ENCODE measurements at places on chromosomes 11 and 22.

DNA sequence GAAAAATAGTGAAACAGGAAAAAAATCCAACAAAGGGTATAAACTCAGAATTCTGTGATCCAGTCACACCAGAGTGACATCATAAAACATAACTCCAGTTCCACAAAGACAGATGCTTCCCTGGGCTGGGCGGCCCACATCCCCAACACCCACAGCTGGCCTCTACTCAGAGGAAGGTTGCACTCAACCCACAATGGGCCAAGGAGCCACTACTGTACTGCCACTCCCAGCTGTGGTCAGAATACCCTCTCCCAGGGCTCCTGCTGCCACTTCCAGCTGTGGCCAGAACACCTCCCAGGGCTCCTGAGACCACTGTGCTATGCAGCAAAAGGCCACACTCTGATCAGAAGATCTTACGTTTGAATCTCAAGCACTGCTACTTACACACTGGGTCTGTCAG, 18.3 kb downstream of the SMCO4 start:
- DNase-seq: no peak

- DNase-seq: no peak
These were observed 15.0 kb upstream of the ALX4 start for GRCh38 chr11:44324749-44325525.

GRCh38 chr11:94568717-94569116, 1.5 kb downstream of the PIWIL4 start:
- no peak for DNase-seq

- DNase-seq: no peak
These were observed 265.8 kb downstream of the GRM5 start for GRCh38 chr11:88799771-88800500.

DNA sequence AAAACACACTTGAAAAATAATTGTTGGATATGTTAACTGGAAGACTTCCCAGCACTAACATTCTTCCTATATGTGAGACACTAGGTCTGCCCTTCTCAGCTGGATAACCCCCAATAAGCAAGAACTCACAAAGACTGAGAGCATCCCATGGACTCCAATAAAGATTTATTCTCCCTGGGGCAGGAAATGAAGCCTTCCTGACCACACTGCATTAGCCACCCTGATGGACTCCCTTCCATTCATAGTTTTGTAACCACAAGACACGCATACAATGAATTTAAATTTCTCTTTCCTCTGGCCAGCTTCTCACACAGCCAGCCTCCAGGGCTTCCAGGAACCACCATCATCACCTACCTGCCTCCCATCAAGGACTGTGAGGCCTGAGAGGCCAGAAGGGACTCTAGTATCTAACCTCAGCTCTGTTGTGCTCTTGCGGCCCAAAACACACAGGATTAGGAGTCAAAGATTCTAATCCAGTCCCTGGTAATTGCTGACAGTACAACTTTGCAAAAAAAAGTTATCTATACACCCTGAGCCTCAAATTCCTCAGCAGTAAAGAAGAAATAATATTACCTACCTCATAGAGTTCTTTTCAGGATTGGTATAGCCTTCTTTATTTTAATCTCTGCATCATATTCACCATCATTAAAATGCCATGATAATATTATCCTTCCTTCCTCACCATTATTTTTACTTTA, 45.6 kb upstream of the GDPD4 start:
- DNase-seq: no peak

DNA sequence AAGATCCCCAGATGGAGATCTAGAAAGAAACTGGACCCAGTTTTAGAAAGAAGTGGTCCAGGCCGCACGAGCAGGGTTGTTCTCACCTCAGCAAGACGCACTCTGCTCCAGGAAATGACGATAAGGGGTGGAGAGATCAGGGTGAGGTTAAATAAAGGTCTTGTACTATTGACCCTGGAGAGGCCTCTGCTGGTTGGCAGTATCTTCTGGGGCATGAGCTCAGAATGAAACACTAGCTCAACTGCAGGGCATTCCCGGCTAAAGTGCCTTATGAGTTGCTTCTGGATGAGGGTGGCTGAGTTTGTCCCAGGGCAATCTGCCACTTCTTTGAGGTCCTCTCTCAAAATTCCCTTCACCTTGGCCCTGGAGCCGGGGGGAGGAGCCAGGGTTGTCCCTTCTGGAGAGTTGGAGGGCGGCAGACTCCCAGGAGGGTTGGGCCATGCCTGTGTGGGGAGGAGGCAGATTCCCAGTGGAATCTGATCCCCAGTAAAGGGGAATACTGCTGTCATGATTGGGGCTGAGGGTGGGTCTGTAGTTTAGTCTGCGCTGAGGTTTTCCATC, 10.9 kb downstream of the USP2 start:
- peak; percentile 81 for DNase-seq

- no peak for DNase-seq
These were observed 9.9 kb downstream of the LRRC4C start for GRCh38 chr11:41449483-41450050.

DNA sequence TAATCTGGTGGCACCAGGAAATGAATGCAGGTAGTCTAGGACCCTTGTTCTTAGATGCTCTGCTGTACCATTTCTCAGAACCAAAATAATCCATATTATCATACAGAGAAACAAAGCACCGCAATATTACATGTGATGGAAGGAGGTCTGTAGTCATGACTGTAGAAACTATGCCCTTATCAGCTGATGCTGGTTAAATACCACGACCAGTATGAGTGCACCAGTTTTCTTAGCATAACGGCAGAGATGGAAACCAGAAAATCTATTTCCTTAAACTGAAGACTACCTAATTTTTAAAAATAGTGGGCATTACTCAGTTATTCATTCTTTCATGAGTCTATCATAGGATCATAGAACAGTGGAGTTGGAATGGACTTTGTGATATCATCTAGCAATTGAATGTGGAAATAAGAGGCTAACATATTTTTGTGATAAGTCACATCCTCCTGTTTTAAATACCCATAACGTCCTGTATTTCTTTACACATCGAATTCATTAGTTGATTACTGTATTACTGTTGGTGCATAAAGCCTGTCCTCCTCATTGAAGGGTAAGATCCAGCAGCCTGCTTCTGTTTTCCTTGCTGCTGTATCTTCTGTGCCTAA, 15.1 kb downstream of the JHY start:
- no peak for DNase-seq

DNA sequence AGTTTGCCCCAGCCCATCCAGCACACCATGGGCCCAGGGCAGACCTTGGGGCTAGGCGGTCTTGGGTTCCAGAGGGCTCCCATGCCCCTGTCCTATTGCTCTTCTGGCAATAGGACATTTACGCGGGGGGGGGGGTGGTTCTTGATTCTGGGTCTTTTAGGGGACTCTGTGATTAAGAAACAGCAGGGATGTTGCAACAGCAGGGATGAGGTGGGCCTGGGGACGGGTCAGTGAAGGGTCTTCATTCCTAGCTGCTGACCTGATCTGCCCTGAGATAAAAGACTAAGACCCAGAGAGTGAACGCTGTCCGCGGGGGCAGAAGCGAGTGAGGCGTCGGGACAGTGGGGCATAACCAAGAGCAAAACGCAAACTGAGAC, 418 bp upstream of the ADAMTS15 start:
- no peak for DNase-seq

GRCh38 chr11:57311109-57311936, 13.4 kb downstream of the TNKS1BP1 start:
- DNase-seq: peak; percentile 94

GRCh38 chr11:17547051-17547577, at the start of gene OTOG:
TSS of gene OTOG (plus strand) at chr11:17547259. CDS start at chr11:17547373, 114 bp downstream.
- no peak for DNase-seq

- no peak for DNase-seq
These were observed 20.9 kb upstream of the MPPED1 start for GRCh38 chr22:43390872-43391271.

DNA sequence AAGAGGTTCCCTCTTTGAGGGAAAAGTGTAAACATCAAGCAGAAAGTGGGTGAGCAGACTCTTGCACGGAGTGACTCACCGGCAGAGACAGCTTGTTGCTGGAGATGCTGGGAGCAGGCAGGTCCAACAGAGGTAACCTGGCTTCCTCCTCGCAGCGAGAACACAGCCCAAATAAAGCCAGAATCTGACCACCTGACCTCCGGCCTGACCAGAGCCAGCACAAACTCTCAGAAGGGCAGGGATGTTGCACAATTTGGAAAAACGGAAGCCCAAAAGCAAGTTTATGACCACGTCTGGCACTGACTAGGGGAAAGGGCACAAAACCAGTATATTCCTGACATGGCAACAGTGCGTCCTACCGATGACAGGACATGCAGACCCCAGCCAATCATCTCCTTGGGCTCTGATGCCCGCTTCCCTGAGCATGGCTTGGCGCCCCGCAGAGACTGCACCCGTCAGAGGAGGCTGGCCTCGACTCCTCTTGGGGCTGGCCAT, 5.4 kb downstream of the SMCO4 start:
- no peak for DNase-seq

- no peak for DNase-seq
These were observed 82.8 kb downstream of the BLID start for GRCh38 chr11:122033193-122033592.

DNA sequence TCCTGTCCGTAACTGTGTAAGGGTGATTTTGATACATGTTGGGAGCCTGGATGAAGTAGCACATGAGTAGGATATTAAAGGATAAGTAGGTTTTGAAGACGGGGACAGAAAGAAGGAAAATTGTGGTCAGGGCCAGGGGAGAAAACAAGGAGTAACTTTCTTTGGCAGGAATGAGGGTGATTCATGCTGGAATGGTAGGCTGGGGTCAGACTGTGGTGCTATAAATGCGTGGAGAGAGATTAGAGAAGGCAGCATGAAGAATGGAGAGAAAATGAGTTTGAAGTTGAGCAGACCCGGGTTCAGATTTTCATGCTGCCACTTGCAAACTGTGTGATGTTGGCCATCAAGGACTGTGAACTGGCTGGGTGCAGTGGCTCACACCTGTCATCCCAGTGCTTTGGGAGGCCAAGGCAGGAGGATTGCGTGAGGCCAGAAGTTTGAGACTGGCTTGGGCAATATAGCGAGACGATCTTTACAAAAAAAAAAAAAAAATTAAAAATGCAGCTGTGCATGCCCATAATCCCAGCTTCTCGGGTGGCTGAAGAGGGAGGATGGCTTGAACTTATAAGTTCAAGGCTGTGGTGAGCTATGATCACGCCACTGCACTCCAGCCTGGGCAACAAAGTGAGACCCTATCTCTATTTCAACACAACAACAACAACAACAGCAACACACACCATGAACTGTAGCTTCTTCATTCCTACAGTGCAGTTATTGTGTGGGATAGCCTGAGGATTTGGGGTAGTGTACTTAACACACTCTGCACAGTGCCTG, 22.3 kb downstream of the ZBTB16 start:
- no peak for DNase-seq
